Activated naive CD4-positive, alpha-beta T cell treated with anti-CD3 and anti-CD28 coated beads for 36 hours (primary cell): ENCODE measurements at places on chromosomes 11 and 22. TPM values are rescaled to one million over a fixed set of nuclear protein-coding genes. Genes with fewer than 3 reads are reported as not detected.

PAMR1 gene
- total RNA-seq: not detected

- no peaks in the 10 kb centered on the region for H3K36me3 ChIP-seq
- peaks cover 47% of the 10 kb centered on the region for H3K4me1 ChIP-seq
- H3K27ac ChIP-seq: no peak overlapping the region
Measured at GRCh38 chr11:2461956-2462542, 17.2 kb downstream of the KCNQ1 start.

- H3K4me3 ChIP-seq: no peak overlapping the region
- peaks cover 5% of the 10 kb centered on the region for H3K27me3 ChIP-seq
- H3K4me1 ChIP-seq: no peaks in the 10 kb centered on the region
- H3K36me3 ChIP-seq: no peaks in the 10 kb centered on the region
- DNase-seq: peak; percentile 66
- H3K27ac ChIP-seq: no peak overlapping the region
Measured at GRCh38 chr11:58788355-58789023, 56.0 kb downstream of the GLYATL2 start.

DNA sequence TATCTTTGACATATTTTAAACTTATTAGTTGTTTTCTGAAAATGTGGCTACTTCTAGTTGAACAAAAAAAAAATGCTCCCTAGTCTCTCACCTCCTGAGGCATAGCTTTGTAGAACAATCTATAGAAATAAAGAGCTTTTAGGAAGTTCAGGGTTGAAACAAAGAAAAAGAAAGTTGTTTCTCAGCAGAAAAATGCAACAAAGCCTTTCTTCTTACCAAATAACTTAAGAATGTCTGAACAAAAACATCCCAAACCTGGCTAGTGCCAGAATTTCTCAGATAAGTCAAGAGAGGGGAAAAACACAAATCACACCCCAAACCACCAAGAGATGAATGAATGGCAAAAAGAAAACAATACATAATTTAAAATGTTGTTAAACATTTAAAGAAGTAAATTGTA, 114.1 kb downstream of the MAML2 start:
- H3K27ac ChIP-seq: peak overlapping the region; percentile 81
- H3K4me3 ChIP-seq: no peak overlapping the region
- H3K36me3 ChIP-seq: peaks cover 14% of the 10 kb centered on the region
- no peak for DNase-seq
- H3K27me3 ChIP-seq: no peaks in the 10 kb centered on the region
- H3K4me1 ChIP-seq: peaks cover 78% of the 10 kb centered on the region

DSCAML1 gene
- total RNA-seq: 0.17 TPM

WBP2NL gene
- total RNA-seq: 0.50 TPM

- no peak overlapping the region for H3K4me3 ChIP-seq
- no peak overlapping the region for H3K27ac ChIP-seq
- no peaks in the 10 kb centered on the region for H3K4me1 ChIP-seq
- DNase-seq: no peak
Measured at GRCh38 chr11:62157603-62158002, 32.4 kb upstream of the SCGB1D1 start.

GRCh38 chr11:118841469-118842242, 42.0 kb upstream of the CXCR5 start:
- H3K4me1 ChIP-seq: peaks cover 48% of the 10 kb centered on the region
- no peaks in the 10 kb centered on the region for H3K27me3 ChIP-seq
- H3K36me3 ChIP-seq: no peaks in the 10 kb centered on the region
- H3K4me3 ChIP-seq: peak overlapping the region; percentile 41
- H3K27ac ChIP-seq: peak overlapping the region; percentile 92

DNA sequence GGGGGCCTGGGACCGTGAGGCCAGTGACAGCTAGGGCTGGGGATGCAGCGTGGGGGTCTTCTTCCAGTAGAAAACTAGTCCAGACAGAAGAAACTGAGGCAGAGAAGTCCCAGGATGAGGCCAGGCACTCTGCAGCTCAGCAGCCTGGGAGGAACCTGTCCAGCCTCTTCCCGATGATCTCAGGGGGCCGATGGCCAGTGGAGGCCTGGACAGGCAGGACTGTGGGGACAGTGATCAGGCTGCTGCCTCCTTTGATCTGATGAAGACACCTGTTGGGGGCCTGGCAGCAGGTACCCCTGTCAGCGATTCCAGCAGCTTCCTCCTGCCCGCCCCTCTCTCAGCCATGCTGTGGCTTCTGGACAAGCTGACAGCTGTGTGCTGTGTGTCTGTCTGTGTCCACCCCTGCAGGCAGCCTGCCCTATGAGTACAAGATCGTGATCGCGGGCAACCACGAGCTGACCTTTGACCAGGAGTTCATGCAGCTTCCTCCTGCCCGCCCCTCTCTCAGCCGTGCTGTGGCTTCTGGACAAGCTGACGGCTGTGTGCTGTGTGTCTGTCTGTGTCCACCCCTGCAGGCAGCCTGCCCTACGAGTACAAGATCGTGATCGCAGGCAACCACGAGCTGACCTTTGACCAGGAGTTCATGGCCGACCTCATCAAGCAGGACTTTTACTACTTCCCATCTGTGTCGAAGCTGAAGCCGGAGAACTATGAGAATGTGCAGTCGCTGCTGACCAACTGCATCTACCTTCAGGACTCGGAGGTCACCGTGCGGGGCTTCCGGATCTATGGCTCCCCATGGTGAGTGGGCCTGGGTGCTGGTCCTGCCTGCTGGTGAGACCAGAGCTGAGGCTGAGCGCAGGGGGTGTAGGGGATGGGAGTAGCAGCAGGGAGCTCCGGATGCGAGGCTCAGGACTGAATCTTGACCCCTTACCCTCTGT, 62.6 kb downstream of the MPPED1 start:
- H3K36me3 ChIP-seq: no peaks in the 10 kb centered on the region
- H3K27ac ChIP-seq: no peak overlapping the region
- no peak for DNase-seq
- peaks cover 24% of the 10 kb centered on the region for H3K27me3 ChIP-seq
- H3K4me1 ChIP-seq: no peaks in the 10 kb centered on the region
- no peak overlapping the region for H3K4me3 ChIP-seq

DNA sequence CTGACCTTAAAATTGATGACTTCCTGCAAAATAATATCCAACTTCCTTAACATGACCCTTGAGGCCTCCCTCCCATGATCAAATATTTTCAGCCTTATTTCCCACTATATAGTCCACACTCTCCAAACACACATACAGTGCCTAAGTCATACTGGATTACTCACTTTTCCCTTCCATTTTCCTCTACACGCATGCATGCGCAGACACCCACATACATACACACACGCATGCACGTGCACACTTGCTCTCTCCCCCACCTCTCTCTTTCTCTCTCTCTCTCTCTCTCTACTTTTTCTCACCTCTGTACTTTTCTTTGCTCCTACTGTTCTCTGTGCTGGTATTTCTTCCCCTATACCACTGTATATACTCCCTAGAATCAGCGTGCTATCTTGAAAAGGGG, 28.1 kb downstream of the DLG2 start:
- no peaks in the 10 kb centered on the region for H3K36me3 ChIP-seq
- H3K27ac ChIP-seq: no peak overlapping the region
- H3K27me3 ChIP-seq: no peaks in the 10 kb centered on the region
- no peak for DNase-seq

DNA sequence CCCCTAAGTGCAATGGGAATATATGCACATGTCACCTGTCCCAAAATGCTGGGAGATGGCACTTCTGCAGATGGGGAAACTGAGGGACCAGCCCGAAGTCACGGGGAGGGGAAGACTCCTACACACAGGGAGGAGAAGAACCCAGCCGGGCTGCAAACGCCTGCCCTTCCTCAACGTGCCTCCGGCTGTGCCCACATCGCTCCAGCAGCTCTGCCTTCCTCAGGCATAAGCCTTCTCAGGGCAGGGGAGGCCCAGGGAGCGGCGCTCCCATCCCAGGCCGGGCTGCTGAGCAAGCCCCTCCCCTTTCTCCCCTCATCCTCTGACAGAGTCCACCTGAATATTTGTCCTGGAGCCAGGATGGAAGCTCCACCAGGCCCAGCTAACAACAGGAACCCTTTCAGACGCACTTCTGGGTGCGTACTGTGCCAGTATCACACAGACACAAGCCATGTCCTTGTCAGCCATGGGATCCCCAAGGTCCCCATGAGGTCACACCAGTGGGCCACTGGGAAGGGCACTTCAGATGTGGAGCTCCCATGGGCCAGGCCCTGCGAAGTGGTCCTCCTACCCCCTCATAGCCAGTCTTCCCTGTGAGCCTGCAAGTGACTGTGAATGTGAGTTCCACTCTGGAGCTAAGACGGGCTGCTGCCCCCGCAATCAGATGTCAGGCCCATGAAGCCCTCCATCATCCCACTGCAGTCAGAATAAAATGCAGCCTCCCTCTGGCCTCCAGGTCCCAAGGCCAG, 2.5 kb upstream of the CD81 start:
- no peaks in the 10 kb centered on the region for H3K36me3 ChIP-seq
- DNase-seq: no peak
- H3K4me3 ChIP-seq: no peak overlapping the region
- peaks cover 10% of the 10 kb centered on the region for H3K4me1 ChIP-seq
- no peaks in the 10 kb centered on the region for H3K27me3 ChIP-seq
- H3K27ac ChIP-seq: no peak overlapping the region

DNA sequence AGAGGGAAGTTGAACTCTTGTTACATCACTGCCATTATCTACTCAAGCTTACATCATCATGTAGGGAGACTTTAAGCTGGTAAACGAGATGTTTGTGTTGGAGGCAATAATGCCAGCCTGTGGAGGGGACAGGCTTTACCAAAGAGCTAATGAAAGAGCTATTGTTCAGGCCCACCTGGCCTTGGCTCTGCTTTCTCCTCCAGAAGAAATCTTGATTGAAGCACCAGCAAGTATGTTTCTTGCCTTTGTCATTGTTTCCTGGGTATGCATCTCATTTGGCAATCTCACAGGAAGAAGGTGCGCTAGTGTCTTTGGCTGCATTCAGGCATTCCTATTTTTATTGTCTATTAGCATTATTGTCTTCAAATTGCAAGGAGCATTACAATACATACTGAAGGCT, 16.7 kb upstream of the CARD18 start:
- no peaks in the 10 kb centered on the region for H3K36me3 ChIP-seq
- H3K27me3 ChIP-seq: no peaks in the 10 kb centered on the region
- no peak for DNase-seq
- H3K4me3 ChIP-seq: no peak overlapping the region
- H3K27ac ChIP-seq: no peak overlapping the region

DDI1 gene
- not detected for total RNA-seq

DNA sequence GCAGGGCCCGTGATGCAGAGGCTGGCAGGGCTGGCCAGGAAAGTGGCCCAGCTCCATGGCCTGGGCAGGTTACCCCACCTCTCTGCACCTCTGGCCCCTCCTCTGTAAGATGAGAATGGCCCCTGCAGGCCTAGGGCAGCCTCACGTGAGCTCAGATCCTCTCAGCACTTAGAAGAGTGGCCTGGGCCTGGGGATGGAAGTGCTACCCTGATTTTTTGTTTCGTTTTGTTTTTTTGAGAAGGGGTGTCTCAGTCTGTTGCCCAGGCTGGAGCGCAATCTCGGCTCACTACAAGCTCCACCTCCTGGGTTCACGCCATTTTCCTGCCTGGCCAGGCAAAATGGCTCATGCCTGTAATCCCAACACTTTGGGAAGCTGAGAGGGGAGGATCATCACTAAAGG, 982 bp downstream of the APOBEC3H start:
- H3K4me3 ChIP-seq: peak overlapping the region; percentile 67
- no peaks in the 10 kb centered on the region for H3K27me3 ChIP-seq
- peaks cover 68% of the 10 kb centered on the region for H3K4me1 ChIP-seq
- H3K36me3 ChIP-seq: no peaks in the 10 kb centered on the region
- peak overlapping the region; percentile 84 for H3K27ac ChIP-seq

GRCh38 chr11:127028648-127029047, 28.1 kb upstream of the KIRREL3 start:
- no peak overlapping the region for H3K4me3 ChIP-seq
- no peaks in the 10 kb centered on the region for H3K4me1 ChIP-seq
- no peak for DNase-seq

- H3K27ac ChIP-seq: no peak overlapping the region
- no peaks in the 10 kb centered on the region for H3K36me3 ChIP-seq
- H3K4me1 ChIP-seq: no peaks in the 10 kb centered on the region
- H3K4me3 ChIP-seq: no peak overlapping the region
Measured at GRCh38 chr11:24593332-24593731, 96.5 kb downstream of the LUZP2 start.

DNA sequence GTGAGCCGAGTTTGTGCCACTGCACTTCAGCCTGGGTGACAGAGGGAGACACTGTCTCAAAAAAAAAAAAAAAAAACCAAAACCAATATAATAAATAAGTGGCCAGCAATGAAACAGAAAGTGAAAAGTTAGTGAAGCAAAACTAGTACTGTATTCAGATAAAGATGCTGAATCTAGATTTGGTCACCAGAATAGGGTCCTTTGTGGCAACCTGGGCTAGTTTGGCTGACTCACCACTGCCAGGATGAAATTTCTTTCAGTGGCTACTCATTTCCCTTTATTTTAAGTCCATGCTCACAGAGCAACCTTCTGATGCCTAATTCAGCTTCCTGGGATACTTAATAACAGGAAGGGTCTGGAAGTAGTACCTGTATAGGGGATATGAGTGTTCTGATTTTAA, 26.0 kb downstream of the LIMK2 start:
- H3K36me3 ChIP-seq: peaks cover 4% of the 10 kb centered on the region
- H3K27ac ChIP-seq: no peak overlapping the region
- H3K4me1 ChIP-seq: peaks cover 9% of the 10 kb centered on the region
- H3K27me3 ChIP-seq: no peaks in the 10 kb centered on the region
- H3K4me3 ChIP-seq: no peak overlapping the region

OR51B2 gene
- total RNA-seq: not detected
